ENCODE measurements at places on chromosomes 7 and 10.

- no peak for DNase-seq
Observed at GRCh38 chr7:2613931-2614600, 17.7 kb upstream of the TTYH3 start.

DNA sequence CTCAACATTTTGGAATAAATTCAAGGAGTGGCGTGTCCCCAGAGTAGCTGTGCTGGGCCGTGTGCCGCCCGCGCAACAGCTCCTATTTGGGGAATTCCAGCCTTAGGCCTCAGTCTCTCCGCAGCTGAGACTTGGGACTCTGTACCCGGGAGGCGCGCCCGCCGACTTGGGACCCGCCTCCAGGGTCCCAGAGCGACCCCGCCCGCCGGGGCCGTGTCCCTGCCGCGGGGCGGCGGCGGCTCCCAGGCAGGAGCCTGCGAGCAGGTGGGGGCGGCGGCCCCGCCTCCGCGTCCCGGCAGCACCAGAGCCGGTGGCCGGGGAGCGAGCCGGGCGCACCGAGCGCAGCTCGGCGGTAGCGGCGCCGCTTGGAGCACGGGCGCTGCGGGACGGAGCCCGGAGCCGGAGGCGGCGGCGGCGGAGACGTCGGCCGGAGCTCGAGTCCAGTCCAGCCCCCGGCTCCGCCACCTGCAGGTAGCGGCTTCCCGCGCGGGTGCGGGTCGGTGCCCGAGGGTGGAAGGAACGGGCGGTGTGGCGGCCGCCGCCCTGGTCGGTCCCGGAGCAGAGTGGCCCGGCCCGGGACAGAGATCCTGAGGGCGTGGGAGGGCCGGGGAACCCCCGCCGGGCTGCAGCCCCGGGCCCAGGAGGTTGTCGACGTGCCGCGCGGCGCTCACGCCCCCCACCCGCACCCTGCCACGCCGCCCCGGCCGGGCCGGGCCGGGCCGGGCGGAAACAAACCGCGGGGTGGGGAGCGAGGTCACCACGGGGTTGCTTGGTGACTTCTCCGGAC lies at the start of gene WIPF3:
Gene WIPF3 (plus strand): TSS at position 301 of the 787 bp plus-strand sequence. CDS start 28,217 bp downstream, outside the sequence.
- peak; percentile 72 for DNase-seq

- no peak for DNase-seq
Observed at GRCh38 chr7:81447351-81447952, 322.4 kb downstream of the HGF start.

DNA sequence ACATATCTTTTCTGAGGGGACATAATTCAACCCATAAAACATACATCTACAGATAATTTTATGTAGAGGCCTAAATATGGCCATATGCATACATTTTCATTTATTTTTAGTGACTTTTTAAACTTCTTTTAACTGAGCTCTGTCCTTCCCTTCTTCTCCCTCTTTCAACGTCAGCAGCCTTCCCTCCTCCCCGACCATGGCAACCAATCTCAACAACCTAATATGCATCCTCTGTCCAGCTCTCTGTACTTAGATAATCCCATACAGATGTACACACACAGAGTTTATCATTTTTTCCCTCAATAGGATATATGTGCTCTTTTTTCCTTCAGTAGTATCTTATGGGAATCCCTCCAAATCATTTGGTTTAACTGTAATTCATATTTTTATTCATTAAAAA lies 94.3 kb downstream of the CCDC71L start:
- no peak for DNase-seq

DNA sequence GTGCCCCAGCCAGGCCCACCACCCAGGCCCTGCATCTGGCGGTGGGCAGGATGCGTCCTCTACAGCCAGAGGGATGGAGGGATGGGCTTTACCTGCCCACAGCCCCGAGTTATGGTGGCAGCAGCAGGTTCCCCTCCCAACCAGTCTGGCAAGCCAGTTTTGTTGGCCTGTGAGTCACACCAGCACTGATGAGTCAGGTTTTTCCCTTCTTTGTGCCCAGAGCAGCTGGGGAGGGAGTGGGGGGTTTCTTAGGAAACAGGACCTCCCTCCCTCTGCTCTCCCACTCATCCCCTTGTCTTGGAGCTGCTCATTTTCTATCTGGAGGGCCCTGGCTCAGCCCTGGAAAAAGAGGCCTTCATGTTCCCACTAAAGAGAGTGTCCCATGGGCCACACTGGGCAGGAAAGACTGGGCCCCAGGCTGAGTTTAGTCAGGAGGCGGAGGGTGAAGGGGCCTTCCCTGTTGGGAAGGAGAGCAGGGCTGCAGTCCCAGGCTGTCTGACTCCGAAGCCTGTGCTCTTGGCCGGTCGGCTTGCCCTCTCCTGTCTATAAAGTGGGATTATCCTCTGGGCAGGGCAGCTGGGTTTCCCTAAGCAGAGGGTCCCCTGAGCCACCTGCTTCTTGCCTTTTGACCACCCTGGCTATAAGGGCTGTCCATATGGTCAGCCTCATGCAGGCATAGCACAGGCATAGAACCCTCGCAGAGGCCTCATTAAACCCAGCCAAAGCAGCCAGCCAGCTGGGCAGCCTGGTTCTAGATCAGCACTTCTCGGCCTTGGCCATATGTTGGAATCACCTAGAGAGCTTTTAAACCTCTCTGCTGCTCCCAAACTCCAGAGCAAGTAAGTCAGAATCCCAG lies 30.2 kb upstream of the ANKRD2 start:
- DNase-seq: no peak

DNA sequence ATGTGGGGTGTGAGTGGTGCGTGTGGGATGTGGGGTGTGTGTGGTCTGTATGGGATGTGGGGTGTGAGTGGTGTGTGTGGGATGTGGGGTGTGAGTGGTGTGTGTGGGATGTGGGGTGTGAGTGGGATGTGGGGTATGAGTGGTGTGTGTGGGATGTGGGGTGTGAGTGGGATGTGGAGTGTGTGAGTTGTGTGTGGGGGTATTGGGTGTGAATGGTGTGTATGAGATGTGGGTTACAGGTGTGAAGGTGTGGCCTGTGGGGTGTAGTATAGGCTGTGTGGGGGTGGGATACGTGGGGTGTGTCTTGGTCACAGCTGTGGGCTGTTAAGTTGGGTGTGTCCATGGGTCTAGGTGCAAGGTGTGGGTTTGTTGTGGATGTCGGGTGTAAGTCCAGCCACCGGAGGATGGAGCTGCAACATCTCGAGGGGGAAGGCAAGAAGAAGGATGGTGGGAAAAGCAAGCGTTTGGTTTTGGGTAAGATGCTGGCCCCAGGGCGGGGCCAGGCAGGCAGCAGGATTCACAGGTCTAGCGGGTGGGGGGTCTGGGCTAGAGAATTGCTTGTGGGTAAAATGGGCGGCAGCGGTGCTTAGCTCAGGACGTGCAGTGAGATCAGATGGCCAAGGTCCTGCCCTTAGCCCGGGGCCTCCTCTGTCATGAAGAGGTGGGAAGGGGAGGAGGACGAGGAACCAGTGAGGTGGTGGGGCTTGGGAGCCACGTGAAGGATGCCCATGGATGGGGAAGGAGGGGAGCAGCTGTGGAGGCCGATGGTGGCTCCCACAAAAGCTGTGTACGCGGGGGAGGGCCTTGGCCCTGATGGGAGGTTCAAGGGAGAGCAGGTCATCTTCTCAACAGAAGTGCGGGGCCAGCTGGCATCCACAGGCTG lies 60.1 kb downstream of the CFAP46 start:
- no peak for DNase-seq

GRCh38 chr10:60989400-60989876 lies 45.5 kb upstream of the RHOBTB1 start:
- DNase-seq: no peak

- no peak for DNase-seq
Observed at GRCh38 chr10:69957241-69957885, 95.3 kb upstream of the MACROH2A2 start.

DNA sequence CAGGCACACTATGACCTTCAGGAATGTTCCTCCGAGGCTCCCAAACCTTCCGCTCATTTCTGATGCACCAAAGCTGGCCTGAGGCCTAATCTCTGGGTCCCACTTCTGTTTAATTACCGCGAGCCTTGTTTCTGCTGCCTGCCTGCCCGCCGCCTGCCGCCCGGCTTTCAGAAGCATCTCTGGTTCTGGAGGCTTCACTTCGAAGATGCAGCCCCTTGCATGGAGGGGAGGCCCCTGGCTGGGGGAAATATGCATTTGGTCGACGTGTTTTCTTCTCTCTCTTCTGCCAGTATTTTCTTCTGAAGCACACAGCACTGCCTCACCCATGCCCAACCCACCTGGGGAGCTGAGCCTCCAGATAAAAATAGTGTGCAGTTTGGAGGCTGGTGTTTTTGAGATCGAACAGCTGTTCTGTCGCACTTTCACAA lies 166.9 kb downstream of the PAXIP1 start:
- DNase-seq: no peak

DNA sequence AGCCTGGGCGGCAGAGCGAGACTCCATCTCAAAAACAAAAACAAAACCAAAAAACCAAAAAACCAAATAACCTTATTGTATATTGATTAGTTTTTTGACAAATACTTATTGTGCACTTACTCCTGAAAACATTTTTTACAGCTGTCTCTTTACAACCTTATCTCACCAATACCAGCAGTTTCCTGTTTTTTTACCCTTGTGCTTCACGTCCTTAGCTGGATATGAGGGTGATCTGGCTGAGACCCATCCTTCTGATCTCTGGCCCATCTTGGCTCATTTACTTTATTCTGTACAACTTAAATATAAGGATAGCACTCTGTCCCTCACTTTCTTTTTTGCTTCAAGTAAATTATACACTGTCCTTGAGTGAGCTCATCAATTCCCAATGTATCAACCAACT lies 104.6 kb upstream of the DNAJB12 start:
- no peak for DNase-seq

DNA sequence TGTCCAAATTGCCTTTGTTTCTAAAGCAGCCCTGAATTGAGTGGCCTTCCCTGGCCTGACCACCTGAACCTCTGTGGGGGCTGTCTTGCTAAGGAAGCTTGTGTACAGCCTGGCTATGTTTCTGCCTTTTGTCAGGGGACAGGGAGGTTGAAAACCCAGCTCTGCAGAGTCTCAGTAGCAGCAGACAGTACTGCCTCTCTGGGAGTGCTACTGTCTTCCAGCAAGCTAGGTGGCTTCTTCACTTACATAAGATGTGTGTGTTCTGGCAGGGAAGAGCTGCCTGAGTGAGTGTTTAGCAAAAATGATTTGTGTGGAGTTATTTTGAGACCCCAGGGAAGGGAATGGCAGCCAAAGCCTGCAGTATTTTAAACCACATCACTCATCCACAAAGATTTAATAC lies 57.4 kb downstream of the LRRC4 start:
- DNase-seq: no peak

- DNase-seq: no peak
Observed at GRCh38 chr10:8380833-8381496, 326.5 kb downstream of the GATA3 start.

GRCh38 chr7:36148422-36149065 lies 4.5 kb upstream of the EEPD1 start:
- DNase-seq: no peak

DNA sequence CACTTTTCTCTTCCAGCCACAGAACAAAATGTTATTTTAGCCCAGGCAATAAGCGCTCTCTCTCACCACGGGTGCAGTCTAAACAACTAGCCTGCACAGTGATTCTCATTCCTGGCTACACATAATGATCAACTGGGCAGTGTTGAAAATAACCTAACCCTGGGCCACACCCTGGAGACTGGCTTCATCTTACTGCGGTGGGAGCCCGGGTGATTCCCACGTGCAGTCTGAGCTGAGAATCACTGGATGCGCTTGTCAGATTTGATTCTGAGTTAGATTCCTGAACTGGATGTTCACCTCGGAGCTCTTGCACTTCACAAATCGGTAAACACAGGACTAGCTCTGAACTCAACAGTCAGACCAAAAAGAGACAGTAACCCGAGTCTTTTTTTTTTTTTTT lies 14.9 kb downstream of the ZC3HAV1 start:
- no peak for DNase-seq

DNA sequence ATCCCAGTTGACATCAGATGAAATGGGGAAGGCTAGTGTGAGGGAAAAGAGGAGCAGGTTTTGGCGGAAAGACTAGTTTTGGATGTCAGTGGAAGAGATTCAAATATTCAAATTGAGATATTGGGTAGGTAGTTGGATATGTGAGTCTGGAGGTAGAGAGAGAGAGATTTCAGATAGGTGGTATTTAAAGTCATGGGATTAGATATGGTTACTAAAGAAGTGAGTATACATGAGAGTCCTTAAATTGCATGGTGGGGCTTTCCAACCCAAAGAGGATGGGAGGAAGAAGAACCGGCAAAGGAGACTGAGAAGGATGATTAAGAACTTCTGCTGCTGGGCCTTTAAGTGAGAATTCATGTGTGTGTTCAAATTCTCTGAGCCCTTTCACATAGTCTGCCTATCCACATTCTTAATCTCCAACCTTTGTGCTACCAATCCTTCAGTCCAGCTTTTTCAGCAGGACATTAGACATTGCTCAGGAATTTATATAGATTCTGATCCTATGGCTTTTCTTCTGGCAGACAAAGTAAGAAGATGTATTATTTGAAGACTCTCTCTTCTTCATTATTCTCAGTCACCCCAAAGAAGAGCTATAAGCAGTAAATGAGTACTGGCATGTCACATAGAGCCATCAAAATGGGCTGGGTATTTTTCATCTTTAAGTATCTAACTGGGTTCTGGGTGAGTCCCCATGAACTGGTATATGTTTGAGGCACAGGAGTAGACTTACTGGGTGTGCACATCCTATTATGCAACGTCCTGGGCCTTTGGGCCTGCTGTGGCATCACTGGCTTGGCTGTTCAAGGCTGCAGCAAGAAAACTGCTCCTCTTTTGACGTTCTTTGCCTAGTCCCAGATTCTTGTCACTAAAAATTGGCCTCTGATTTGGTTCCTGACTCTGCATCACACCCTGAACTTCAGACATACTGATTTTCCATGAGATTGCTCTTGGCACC lies 33.6 kb downstream of the ST7 start:
- DNase-seq: no peak

DNA sequence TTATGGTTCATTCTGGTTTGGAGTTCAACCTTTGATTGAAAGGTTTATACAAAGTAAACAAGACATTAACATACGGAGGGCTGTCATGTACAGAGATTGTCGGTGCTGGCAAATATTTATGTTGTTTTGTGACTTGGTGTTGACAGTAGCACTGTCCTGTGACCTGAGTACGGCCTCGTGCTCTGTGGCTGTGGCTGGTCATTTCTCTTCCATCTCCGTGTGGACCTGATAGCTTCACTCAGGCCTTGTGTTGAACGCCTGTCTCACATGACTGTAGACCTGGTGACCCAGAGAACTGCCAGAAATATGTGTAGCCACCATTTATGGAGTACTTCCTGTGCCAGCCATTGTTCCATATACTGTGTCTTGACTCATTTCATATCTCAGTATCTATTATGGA lies 311.6 kb downstream of the CCDC3 start:
- no peak for DNase-seq

GRCh38 chr7:40815512-40815911 lies 680.7 kb downstream of the SUGCT start:
- no peak for DNase-seq

- DNase-seq: no peak
Observed at GRCh38 chr7:44236333-44236728, 35.6 kb downstream of the YKT6 start.

- DNase-seq: no peak
Observed at GRCh38 chr10:59508296-59508695, 145.9 kb upstream of the FAM13C start.

DNA sequence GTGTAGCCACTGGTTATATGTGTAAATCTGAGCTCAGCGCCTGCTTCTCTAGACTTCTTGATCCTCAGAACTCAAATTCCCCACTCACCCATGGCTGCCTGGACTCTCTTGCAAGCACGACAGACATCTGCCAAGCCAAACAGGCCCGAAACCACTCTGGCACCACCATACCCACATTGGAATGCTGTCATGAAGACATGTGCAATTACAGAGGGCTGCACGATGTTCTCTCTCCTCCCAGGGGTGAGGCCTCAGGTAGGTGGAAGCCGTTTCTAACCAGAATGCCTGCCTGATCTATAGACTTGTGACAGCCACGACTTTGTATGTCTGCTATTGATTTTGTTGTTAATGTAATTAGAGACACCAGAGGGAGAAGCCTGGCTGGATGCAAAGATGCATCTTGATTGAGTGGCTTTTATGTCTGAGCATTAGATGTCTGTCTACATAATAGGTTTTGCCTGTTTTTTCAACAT lies 4.0 kb downstream of the BAMBI start:
- peak; percentile 20 for DNase-seq
